NCI-H69 (cell line): ENCODE measurements at places on chromosomes 11 and 22.

- DNase-seq = no peak
Observed at GRCh38 chr11:100675115-100675650, 11.9 kb upstream of the ARHGAP42 start.

- DNase-seq = peak; percentile 63
Observed at GRCh38 chr11:3130269-3131071, 34.6 kb downstream of the OSBPL5 start.

- peak; percentile 98 for DNase-seq
Observed at GRCh38 chr11:79269611-79270307, 171.1 kb downstream of the TENM4 start.

GRCh38 chr22:49103314-49104059 lies 724.2 kb downstream of the BRD1 start:
- DNase-seq = peak; percentile 92

- DNase-seq = peak; percentile 68
Observed at GRCh38 chr11:57777969-57778317, 16.3 kb downstream of the CTNND1 start.

DNA sequence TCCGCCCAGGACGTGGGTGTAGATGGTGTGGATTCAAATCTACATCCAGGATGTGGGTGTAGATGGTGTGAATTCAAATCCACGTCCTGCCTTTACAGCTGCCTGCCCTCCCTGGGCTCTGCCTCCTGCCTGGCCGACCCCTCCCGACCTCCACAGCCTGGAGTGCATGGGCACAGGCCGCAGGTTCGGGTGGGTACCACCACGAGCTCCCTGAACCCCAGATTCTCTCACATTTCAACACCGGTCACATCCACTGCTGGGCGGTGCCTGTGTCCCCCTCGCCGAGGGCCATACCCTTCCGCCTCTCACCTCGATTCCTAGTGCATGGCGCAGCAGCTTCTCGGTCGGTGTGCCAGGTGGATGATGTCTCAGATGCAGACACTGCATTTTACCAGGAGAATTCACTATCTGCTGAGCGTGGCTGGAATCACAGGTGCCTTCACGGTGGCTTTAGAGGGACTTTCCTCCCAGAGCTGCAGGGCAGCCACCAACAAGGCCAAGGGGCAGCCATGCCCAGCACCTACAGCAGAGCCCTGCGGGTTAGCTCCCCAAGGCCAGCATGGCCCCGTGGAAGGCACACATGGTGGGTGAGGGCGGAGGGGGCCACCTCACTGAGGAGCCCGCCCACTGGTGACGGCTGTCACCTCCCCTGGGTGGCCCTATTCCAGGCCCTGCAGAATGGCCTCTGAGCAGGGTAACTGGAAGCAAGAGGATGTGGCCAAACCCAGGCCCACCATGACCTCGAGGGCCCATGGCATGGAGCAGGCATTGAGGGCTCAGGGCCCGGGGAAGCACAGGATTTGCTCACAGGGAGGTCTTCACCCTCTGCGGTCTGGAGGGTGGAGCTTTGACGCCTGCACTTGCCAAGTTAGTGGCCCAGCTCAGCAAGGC lies 638.5 kb downstream of the TBC1D22A start:
- DNase-seq = no peak

- no peak for DNase-seq
Observed at GRCh38 chr11:72135891-72136683, 562 bp downstream of the FOLR3 start.
